Psoas muscle (tissue), 8 donors: ENCODE measurements at places on chromosomes 11 and 22. TPM values are rescaled to one million over a fixed set of nuclear protein-coding genes. Genes with fewer than 3 reads are reported as not detected.
A peak's percentile ranks its signal among the peaks of the same experiment; 100 is the strongest.

The LRRC32 gene
- 16.7 TPM for polyA plus RNA-seq

DNA sequence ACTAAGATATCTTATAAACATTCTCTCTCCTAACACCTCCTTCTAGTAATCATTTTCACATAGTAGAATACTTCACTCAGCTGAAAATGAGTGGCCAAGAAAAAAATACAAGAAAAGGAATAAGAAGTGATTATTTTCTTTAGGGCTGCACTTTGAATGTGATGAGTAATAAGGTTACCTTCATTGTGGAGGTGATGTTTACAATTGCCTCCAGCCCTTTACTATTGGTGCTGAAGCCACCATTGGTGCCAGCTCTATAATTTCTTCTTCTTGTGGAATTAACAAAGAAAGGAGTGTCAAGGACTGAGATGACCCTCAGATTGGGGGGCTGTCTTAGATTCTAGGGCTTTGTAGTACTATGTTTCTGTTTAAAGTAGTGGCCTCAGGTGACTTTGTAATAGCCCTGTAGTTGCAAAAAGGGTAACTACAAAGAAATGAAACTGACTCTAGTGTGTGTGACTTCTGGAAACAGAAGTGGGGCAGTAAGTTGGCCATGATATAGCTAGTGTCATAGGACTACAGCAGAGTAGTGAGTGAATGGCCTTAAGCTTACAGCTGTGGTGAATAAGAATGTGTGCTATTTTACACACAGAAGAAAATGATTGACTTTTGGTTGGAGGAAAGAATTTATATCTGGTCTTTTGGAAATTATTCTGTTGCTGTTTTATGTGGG lies 287.2 kb downstream of the TMEM135 start:
- no peak for DNase-seq

- DNase-seq = no peak
Observed at GRCh38 chr11:35550374-35551036, 25.1 kb upstream of the PAMR1 start.

DNA sequence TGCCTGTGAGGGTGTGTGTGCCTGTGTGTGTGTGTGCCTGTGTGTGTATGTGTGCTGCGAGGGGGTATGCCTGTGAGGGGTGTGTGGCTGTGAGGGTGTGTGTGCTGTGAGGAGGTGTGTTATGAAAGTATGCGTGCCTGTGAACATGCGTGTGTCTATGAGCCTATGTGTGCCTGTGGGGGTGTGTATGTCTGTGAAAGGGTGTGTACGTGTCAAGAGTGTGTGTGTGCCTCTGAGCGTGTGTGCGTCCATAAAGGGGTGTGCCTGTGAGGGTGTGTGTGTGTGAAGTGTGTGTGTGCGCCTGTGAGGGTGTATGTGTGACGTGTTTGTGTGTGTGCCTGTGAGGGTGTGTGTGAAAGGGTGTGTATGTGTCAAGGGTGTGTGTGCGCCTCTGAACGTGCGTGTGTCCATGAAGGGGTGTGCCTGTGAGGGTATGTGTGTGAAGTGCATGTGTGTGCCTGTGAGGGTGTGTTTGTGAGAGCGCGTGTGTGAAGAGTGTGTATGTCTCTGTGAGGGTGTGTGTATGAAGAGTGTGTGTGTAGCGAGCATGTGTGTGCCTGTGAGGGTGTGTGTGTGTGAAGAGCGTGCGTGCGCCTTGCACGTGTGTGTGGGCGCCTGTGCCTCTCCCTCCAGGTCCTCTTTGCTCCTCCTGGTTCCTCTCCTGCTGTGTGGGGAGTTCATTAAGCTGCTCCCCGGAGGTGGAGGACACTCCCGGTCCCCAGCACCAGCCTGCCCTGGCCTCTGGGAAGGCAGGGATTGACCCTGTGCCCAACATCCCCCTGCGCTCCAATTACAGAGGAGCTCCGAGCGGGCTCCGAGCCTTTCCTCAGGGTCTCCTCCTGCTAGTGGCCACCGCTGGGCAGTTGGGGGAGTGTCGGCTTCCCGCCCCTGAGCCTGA lies 53.3 kb downstream of the CACNA1I start:
- no peak for DNase-seq

DNA sequence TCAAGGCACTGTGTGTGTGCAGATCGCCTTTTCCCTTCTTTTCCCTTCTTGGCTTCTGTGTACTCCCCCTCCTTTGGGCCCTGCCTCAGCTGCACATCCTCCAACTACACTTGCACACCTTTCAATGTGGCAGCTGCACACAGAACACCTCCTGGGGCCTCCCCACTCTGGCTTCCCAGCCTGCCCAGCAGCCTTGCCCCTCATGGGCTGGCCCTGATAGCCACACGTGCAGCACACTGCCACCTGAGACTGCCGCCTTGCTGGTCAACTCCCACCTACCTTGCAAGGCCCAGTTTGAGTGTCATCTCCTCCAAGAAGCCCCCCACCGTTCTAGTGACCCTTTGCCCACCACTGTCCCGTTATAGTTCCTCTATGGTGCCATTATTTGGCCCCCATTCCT lies 77.3 kb upstream of the ARFGAP3 start:
- DNase-seq = no peak

The CARD16 gene
- polyA plus RNA-seq = 4.6 TPM

The XKR3 gene
- polyA plus RNA-seq = not detected

DNA sequence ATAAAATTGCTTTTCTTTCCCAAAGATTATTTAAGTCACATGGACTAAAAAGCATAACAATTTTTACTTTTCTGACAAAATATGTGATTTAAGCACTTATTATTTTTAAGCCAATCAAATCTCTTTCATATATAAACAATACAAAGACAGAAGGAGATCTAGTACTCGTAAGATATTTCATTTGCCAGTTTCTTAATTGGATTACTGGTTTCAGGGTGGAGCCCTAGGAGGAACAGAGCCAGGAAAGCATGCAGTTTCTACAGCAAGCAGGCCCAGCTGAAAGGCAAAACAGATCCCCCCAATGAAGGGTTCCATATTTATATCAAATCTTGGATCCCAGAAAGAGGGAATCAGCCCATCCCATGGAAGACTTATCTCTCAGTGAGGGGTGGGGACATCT lies 177.0 kb downstream of the KIF18A start:
- DNase-seq = no peak

- DNase-seq = peak; percentile 73
Observed at GRCh38 chr11:19316434-19316833, 75.7 kb upstream of the E2F8 start.

GRCh38 chr11:107623183-107623582 lies 32.2 kb downstream of the ELMOD1 start:
- peak; percentile 18 for DNase-seq

- no peak for DNase-seq
Observed at GRCh38 chr11:86159581-86159891, 85.0 kb upstream of the EED start.

DNA sequence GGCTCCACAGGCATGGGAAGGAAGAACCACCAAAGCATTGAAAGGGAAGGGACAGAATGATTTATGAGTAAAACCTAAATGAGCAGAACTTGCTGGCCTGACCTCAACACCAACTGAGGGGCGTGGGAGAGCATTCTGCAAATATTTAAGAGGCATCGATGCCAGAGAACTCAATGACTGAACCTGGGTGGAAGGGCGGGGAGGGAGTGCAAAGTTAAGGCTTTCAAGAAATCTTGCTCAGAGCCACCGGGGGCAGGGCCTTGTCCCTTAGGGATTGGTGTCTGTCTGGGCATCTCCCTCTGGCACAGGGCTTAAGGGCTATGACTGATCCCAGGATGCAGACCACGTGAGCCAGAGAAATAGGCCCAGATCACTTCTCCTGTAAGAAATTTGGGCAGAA lies 137.1 kb downstream of the ADAMTS15 start:
- no peak for DNase-seq
